ENCODE measurements at places on chromosomes 12 and 14. TPM values are rescaled to one million over a fixed set of nuclear protein-coding genes. Genes with fewer than 3 reads are reported as not detected.

Gene PLEKHG7
- total RNA-seq = not detected

Gene SLC25A21
- total RNA-seq = 1.5 TPM

Gene RPAP3
- 22.5 TPM for total RNA-seq

Gene DDN
- total RNA-seq = not detected

Gene ZDHHC22
- 1.1 TPM for total RNA-seq

Gene TUNAR
- not detected for total RNA-seq

Gene KLRC3
- total RNA-seq = not detected

Gene CCDC88C
- 1.1 TPM for total RNA-seq

Gene C12orf54
- not detected for total RNA-seq

Gene PSMC1
- total RNA-seq = 67.3 TPM

DNA sequence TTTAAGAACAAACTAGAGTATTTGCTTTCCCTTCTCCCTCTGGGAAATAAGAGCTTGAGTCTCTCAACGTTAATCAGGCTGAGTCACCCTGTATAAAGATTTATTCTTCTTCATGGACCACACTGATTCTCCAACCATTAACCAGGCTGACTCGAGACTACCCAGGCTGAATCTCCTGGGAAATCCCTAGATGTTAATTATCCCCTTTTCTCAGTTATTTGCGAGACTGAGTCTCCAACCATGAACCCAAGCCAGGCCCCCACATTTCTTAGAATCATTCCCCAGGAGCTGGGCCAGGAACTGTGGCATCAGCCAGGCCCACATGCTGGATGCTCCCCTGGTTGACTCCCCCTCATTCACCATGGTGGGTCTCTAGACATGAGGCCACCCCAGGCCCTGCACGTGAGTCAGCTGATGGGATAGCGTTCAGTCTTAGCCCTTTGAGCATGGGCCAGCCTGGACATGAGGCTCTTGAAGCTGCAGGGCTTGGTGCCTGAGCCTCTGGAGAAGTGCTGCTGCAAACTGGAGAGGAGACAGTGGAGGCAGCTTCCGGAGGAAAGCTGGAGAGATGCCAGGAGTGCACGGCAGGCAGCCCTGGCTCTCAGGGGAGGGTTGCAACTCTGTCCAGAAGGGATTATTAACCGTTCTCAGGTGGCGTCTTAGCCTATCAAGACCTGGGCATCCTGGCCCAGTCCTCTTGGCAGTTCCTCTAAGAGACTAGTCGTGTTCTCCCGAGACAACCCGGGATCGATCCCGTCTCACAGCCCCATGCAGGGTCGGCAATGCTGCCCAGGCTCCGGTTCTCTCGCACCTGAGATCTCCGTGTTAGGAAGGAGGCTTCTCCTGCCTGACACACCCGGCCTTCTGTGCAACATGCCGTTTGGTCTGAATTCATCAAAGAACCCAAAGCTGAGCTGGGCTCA is 296.6 kb downstream of the ADGRD1 start:
- peak; percentile 74 for DNase-seq

DNA sequence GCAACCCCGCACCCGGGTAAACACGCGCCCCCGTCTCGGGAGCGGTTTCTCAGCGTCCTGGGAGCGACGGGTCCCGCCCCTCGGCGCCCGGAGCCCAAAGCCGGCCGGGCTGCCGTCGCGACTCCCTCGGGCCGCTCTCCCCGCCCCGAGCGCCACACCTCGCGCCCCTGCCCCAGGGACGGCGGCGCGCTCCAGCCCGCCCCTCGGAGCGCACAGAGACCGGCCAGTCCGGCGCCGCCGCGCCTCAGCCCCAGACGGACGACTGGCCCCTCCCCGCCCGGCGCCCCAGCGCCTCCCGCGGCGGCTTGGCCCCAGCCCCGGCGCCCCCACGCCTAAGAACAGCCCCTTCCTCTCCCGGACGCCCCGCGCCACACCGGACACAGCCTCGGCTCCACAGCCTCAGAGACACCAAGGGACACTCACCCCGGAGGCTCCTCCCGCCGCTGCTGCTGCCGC is 411 bp downstream of the BTBD7 start:
- peak; percentile 78 for DNase-seq

DNA sequence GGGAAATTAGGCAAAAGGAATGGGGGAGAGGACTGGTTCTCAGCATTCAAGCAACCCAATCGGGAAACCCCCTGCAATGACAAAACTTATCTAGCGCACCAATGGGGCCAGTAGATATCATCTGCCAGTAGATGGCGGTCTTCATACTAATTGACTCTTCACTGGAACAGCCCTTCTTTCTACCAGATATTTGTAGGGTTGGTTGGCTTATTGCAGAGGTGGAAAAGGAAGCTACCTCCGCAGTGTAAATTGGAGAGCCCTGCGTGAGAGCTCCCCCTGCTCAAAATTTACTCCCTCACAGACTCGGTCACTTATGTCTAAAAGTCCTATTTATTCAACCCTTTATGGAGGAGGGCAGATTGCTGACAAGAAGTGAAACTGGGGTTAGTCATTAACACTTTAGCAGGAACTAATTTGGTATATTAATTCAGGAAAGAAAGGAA is 166.1 kb upstream of the CCND2 start:
- DNase-seq = no peak

DNA sequence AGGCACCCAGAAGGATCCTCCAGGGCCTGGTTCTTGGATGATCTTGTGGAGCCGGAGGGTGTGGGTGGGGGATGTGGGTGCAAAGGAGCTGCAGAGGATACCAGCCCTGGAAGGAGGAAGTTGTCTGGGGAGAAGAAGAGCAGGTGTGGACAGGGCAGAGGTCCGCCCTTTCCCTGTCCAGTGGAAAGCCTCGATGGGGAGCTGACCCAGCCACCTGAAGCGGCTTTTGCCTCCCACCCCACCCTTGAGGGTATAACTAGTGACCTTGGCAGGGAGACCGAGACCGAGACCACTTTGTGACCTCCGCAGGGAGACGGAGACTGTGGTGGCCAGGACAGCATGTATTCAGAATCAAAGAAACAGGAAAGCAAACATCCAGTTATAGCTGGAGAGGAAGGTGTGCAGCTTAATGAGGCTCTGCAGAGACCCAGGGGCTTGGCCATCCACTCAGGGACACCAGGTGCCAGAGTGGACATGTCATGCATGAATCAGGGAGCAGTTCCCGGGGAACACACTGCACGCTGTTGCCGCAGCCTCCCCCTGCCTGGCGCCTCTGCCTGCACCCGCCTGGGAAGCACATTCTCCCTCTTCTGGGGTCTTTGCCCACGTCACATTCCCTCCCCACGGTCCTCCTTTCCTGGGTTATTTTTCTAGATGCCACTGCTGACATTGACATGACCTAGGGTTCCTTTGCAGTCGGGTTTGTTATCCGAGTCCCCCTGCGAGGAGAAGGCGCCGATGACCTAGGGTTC is 87.7 kb downstream of the ADGRD1 start:
- no peak for DNase-seq

- DNase-seq = no peak
These were observed 105.1 kb downstream of the LRIG3 start for GRCh38 chr12:58815235-58815634.

DNA sequence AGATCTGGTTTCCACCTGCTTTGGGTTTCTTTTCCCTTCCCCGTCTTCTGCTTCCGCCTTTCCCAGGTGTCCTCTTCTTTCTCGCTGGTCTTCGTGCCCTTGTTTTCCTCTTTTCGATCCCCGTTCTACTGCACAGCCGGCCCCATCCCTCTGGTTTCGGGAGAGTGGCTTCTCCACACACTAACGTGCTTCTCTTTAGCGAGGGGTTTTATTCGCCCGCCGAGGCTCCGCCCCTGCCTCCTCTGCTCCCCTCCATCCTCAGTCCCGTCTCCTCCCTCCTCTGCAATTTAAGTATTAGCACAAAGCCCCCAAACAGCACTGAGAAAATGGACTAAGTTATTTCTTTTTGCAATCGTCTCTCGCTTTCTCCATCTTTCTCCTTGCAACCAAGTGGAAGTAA is at the start of gene SLC7A8:
SLC7A8 (minus strand) TSS at position 182 of the 400 bp plus-strand sequence. CDS start 746 bp downstream, outside the sequence.
- DNase-seq = peak; percentile 82

DNA sequence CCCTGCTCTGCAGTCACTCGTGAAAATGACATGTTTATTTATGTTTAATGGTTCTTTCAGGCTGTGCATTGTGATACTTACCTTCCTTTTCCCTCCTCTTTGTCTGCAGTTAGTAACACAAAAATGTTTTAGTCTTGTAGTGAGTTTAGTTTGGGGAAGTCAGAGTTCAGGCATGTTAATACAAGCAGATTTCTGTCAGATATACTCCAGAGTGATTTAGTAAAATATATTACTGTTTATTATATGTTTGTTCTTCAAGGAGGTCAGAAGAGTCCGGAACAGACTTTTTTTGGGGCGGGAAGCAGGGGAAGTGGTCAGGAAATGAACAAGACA is 28.7 kb downstream of the MSRB3 start:
- no peak for DNase-seq

GRCh38 chr14:95559203-95559602 is 24.4 kb downstream of the GLRX5 start:
- no peak for DNase-seq

GRCh38 chr14:102262929-102263462 is 42.0 kb downstream of the MOK start:
- DNase-seq = no peak

GRCh38 chr14:77882636-77883035 is 82.7 kb downstream of the ADCK1 start:
- DNase-seq = no peak

DNA sequence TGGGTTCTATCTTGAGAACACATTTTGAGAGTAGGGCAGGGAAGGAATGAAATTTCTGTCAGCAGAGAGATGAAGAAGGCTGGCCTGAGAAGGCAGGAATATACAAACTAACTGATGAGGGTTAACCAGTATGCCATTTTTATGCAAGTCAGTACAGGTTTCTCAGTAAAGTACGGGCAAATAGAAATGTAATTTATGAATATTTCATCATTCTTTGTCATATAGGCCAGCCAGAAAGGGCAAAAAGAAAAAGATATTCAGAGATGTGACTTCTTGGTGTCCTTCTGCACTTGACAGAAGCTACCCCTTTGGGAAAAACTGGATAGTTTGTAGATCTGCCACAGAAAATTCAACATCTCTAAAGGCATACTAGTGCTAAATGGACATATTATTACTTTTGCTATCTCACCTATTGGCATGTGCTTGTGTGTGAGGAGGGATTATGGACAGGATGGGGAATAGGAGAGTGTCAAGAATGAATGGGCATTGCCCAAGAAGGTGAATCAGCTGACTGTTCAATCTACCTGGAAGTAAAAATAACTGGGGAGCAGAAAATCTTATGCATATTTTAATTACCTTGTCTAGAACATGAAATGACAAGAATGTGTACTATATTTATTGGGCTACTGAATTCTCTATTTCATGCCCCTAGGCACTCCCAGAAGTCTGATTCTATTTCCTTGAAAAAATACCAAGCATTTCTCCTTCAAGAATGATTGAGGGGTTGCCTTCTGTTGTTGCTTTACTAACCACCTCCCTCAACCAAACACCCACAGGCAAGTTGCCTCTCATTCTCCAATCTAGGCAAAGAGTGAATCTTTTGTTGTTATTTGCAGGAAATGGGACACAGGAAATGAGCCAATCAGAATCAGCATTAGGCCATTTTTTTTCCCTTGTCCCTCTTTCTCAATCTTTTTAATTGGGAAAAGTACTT is 175.1 kb upstream of the SLC38A2 start:
- DNase-seq = no peak

DNA sequence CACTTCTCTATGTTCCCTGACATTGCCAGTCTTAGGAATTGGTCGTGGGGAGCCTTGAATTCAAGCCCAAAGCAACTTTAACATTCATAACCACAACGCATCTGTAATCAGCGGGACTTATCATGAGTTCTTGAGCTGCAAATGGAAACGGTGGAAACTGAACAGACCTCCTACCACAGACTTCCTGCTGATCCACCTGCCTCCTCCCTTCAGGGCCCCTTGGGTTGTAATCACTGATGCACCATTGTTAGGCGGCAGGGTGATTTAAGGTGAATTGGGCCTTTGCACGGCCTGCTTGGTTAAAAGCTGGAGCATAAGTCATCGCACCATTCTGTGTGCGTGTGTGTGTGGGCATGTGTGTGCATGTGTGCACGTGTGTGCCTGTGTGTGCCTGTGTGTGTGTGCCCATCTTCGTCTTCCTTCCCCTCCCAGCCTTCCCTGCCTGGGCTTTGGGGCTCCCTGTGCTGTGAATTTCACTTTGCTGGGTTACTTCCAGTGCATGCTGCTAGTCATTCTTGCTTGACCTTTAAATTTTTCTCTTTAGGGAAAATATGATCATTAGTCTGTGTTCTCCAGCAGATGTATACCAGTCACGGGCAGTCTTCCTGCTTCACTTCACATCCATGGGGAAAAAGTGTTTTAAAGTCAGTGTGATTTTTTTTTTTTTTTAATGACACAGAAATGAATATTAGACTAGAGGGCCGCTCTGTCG is 29.1 kb downstream of the CHST11 start:
- DNase-seq = no peak

GRCh38 chr14:73239393-73240241 is 2.3 kb downstream of the PAPLN start:
- DNase-seq = peak; percentile 88

DNA sequence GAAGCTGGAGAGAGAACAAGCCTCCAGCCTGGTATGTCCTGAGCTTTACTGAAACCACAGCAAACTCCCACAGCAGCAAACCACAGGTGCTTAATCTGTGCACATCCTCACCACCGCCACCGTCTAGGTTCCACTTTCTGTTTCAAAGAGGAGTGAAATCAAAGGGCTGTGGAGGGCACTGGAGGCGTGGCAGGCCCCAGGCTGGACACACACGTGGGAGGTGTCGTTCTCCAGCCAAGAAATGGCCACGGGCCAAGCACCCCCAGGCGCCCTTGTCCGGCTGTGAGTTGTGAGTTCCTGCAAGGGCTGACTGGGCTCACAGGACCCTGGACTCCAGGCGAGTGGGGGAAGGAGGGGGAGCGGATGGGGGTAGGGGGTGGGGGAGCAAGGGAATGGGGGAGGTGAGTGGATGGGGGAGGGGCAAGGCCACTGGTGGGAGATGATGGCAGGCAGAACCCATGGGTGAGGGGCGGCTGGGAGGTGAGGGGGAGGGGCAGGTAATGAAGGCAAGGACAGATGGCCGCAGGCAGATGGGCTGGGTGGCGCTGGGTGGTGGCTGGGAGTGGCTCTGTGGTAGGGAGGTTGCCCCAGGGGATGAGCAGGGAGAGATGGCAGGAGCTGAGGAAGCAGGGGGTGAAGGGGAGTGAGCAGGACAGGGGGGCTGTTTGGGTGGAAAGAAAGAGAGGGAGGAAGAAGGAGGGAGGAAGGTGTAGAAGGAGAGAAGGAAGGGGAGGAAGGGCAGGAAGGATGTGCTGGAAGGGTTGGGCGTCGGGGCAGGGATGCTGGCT is 86.7 kb downstream of the NCOR2 start:
- DNase-seq = no peak

Data from sigmoid colon (tissue), 7 donors.